ENCODE measurements at places on chromosomes 13 and 19.

GRCh38 chr13:77896536-77896935 lies 22.1 kb downstream of the EDNRB start:
- no peak for DNase-seq

- peak; percentile 81 for DNase-seq
These were observed 16.5 kb downstream of the SIGLEC7 start for GRCh38 chr19:51158474-51159129.

- DNase-seq: peak; percentile 44
These were observed 16.7 kb downstream of the TSKS start for GRCh38 chr19:49746206-49746958.

DNA sequence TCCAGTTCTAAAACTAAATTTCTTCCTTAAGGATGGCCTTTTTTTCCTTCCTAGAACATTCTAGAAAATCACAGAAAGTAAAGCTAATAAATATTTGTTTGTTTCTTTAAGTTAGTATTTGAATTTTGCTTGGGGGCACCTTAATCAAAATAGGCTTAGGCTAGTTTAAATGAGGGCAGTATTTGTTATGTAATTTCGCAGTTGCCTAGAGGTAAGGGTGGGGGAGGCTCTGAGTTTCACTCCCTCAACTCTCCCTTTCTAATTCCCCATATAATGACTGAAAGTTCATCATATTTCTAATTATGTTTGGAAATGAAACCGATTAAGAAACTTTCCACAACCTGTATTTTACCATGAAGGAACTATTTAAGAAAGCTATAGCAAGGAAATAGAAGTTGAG lies 40.6 kb downstream of the PCDH17 start:
- no peak for DNase-seq

DNA sequence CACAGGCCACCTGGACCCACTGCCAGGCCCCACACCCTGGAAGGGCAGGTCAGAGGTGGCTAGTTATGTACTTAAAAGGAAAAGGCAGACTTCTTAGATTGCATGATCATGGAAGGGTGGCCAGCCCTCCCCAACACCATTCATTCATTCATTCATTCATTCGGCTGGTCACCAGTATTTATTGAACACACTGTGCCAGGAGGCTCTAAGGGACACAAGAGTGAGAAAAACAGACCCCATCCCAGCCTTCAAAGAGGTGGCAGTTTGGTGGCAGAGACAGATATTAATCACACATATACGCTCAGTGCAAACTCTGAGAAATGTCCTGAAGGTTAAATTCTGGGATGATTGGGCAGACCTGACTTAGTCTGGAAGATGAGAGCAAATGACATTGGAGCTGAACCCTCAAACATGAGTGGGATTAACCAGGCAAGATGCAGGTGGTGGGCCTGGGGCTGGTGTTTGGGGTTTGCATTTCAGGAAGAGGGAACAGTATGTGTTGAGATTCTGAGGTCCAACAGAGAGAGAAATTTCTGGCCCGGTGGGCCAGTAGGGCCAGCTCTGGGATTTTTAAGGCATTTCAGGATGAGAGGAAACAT lies 147.5 kb downstream of the ZNF536 start:
- no peak for DNase-seq

DNA sequence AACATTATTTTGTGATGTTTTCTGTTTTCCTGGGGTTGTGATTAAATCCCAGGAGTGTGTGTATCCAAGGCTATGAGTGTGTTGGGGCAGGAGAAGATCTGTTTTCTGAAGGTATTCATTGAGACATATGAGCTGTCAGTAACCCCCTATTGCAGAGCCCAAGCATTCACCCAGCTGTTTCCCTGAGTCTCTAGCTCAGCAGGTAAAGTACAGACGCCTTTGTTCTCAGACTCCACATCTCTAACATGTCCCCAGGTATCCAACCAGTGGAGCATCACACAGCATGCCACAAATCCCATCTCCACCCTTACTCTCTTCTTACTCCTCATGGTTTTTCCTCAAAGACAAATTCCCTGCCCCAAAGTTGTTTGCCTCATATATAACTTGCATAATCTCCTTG lies 213.6 kb downstream of the PCDH20 start:
- DNase-seq: no peak

DNA sequence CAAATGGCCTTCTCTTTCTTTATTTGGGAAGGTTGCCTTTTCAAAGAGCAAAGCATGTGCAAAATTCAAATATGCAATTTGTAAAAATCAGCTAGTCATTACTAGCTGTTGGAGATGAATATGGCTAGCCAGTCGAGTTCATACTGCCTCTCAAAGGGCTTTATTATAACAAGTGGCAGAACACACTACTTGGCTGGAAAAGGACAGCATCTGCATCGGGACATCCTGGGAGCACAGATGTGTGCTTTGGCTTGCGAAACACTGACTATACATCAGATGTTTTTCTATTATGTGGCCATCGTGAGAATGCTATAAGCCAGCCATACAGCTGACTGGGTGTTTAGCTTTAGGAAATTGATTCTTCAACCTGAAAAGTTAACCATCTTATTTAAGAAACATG lies 424.2 kb downstream of the KCTD12 start:
- DNase-seq: no peak

DNA sequence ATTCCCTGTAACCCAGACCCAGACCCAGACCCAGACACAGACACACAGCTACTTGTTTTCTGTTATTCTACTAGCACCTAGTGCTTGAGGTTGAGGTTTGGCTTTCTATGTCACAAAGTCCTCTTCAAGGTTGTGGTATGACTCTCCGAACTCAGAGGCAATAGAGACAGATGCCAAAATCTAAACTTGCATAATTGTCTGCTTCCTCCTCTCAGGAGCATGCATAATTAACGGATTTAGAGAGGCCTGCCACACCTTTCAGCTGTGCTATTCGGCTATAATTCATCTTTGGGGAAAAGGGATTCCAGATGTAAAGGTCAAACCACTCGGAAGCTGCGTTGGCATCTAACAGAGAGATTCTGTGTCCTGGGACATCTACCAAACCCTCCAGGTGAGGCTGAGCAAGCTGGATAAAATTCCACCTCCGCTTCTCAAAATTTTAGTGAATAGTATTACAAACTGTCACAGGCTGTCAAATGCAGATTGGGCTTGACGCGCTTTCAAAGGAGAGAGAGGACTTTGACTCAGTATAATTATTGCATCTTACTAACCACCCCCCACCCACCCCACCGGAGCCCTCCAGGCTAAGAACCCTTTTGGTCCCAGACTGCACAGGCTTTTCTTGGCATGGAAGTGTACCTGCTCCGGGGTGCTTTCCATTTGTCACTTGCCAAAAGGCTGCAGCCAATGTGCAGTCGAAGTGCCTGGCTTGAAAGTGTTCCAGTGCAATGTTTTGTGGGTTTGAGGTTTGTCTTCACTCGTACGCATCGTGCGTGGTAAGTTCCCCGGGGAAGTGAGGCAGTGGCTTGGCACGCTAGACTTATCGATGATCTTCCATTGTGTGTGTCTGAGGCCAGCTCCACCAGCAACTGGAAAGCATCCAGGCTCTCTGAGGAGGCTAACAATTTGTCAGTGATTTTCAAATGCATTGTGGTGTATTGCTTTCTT lies 194.1 kb downstream of the TDRD3 start:
- no peak for DNase-seq

DNA sequence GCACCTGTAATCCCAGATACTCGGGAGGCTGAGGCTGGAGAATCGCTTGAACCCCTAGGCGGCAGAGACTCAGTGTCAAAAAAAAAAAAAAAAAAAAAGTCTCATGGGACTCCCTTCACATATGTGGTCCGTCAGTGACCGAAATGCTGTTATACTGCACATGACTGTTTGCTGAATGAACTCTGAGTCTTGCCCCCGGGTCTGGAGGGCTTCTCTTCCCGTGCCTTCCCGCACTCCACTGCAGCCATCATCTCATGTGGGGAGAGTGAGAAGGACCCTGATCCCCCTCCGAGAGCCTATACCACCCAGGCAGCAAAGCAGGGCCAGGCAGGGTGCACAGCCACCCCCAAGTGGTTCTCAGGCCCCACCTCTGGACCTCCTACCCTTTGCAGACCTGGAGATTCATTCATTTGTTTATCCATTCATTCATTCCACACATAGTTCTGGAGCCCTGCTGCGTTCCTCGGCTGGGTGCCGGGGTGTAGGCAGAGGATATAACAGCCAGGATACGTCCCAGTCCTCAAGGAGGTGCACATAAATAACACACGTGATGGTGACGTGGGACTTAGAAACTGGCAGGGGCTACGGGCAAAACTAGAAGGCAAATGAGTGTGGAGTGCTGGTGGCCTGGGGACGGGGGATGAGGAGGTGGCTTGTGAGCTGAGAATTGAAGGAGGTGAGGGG lies 14.2 kb downstream of the NDUFA11 start:
- DNase-seq: no peak

GRCh38 chr19:53088091-53088490 lies 15.1 kb downstream of the ZNF160 start:
- DNase-seq: no peak

GRCh38 chr13:87614276-87614675 lies 56.9 kb upstream of the SLITRK5 start:
- no peak for DNase-seq

DNA sequence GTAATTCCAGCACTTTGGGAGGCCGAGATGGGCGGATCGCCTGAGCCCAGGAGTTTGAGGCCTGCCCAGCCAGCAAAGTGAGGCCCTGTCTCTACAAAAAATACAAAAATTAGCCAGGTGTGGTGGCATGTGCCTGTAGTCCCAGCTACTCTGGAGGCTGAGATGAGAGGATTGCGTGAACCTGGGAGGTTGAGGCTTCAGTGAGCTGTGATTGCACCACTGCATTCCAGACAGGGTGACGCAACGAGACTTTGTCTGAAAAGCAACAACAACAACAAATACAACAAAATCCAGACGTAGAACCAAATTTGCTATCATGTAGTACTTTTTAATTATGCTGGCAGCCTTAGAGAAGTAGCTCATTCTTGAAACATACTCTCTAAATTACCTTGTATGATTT lies 277.1 kb downstream of the KLF5 start:
- no peak for DNase-seq

GRCh38 chr13:52070929-52071523 lies 46.5 kb downstream of the UTP14C start:
- DNase-seq: no peak

DNA sequence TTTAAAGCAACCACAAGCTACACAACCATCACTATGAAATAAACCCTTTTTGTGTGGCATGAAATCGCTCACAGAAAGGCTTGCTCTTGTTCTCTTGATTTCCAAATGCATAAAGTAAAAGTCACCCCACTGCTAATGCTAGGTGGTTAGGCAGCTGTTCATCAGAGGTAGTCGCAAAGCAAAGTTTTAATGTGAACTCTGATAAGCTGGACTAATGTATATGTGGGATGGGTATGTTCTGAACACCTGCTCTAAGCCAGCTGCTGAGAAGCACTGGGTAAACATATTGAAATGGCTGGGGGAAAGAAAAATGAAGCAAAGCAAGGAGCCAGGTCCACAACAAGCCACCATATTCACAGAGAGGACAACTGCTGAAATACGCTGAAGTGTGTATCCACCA lies 142.3 kb downstream of the KLF12 start:
- no peak for DNase-seq

DNA sequence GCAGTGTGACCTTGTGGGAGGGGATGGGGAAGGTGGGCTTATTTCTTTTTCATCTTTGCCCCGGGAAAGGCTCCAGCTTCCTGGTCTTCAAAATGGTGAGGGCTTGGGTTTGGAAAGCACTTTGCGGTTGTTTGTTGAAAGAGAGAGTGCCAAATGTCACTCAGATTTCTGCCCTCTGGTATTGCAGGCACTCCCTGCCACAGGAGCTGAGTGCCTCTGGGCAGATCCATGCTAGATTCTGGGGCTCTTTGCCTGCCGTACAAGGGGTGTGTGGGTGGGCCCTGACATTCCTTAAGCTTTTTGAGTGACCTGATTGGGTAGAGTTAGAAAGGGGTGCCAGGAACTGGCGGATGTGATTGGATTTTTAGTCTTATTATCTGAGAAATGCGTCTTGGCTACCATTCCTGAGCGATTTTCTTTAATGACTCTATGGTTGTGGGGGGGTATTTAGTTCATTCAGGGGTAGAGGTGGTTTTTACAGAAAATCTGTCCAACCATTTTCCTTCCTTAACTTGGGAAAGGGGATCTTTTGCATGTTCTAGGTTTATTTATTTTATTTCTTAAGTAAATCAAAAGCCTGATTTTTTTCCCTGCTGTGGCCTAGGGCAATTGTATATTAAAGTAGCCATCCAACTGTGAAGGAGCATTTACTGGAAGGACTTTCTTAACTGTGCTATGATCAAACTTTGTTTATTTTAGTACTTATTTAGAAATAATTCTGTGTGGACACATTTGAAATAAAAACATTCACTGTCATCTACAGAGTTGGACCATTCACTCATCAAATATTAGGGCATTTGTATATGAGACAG lies 3.2 kb downstream of the ARHGAP35 start:
- DNase-seq: no peak

GRCh38 chr13:70310396-70311119 lies 202.3 kb upstream of the KLHL1 start:
- DNase-seq: peak; percentile 31

DNA sequence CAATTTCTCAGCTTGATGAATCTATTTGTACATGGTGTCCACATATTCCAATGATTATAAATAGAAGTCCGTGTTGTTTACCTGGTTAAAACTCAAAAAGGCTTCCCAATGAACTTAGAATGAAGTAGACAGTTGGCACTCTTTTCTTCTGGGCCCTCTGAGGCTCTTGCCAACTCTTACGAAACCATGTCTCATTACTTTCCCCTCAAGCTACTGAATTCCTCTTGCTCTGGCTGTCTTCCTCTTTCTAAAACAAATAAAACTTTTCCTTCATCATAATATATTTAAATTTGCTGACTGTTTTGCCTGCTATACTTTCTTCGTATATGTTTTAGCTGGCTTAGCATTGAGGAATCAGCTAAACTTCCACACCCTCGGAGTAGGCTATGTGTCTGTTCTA lies 139.7 kb downstream of the SLITRK6 start:
- no peak for DNase-seq

DNA sequence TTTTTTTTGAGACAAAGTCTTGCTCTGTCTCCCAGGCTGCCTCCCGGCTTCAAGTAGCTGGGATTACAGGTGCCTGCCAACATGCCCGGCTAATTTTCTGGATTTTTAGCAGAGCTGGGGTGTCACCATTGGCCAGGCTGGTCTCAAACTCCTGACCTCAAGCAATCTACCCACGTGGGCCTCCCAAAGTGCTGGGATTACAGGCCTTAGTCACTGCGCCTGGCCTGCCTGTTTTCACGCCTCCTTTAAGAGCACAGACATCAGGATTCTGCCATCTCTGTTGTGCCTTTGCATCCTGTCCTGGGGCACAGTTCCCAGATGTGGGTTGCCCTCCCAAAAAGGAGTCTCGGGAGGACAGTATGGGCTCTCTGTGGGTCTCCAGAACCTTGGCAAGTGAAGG lies 2.5 kb upstream of the PRAM1 start:
- DNase-seq: no peak

DNA sequence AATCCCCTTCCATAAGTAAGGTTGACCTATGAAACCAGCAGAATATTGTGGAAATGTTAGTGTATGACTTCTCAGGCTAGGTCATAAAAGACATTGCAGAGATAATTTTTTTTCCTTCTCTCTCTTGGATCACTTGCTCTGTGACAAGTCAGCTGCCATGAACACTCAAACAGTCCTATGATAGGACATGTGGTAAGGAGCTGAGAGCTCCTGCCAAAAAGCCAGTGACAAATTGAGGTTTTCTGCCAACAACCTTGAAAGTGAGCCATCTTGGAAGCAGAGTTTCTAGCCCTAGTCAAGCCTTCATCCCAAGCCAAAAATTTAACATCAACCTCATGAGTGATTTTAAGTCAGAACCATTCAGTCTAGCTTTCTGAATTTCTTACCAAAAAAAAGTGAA lies 270.9 kb upstream of the NBEA start:
- no peak for DNase-seq
